Effector CD8-positive, alpha-beta T cell (primary cell): ENCODE measurements at places on chromosomes 12 and 14.

DNA sequence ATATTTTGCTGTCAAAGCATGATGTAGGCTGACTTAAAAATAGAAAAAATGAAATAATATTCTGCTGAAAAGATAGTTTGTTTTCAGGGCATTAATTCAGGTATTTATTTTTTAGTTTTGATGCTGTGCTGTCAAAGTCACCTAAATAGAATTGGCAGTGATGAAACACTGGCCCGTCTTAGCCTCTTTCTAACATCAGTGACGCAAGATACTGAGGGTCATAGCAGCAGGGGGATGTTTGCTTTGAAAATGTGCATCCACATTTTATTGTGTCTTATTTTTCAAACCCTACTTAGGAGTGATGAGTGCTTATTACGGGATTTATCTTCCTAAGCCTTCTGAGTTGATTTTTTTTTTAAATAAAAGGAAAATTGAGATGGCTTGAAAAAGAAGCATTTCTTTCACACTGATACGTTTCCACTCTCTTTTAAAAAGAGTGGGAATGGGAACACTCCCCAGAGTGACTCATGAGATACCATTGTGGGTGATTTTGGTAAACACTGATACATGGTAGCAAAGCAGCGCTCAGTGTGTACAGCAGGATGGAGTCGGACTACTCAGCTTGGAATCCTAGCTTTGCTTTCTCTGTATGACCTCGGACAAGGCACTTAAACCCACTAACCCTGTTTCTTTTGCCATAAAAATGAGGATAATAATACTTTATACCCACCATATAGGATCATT lies 290.8 kb downstream of the ERC1 start:
- no peak for DNase-seq

GRCh38 chr14:105882626-105883025 lies 356.2 kb downstream of the TMEM121 start:
- no peak for DNase-seq

DNA sequence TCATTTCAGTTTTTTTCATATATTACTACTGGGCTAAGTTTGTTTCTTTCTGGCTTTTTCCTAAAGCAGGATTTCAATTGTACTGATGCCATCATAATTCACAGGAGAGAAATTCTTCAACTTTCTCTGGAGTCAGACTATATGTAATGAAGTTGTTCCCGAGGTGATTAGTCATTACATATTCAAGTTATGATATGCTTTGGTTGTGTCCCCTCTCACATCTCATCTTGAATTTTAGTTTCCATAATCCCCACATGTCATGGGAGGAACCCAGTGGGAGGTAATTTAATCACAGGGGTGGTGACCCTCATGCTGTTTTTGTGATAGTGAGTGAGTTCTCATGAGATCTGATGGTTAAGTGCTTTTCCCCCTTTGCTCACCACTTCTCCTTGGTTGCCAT lies 227.5 kb upstream of the LRIG3 start:
- no peak for DNase-seq

- no peak for DNase-seq
These were observed 33.1 kb upstream of the COL2A1 start for GRCh38 chr12:48037267-48037915.

- DNase-seq, result no peak
These were observed 1.4 kb upstream of the TBX3 start for GRCh38 chr12:114685320-114685781.

DNA sequence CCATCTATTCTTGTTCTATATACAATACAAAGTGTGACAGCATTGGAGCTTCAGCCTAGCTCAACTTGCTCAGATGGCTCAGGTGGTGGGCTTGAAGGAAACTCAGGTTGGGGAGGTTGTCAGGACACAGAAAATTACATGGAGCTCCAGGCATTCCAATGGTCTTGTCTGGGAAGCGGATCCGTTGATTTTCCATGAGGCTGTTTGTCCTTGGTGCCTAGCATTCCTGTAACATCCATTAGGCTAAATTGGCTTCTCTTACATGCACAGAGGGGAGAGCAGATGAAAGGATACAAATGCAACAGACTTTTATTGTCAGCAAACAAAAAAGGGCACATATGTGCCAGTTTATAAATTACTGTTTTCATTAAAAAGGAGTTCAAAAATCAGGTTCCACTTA lies 75.5 kb upstream of the OTX2 start:
- DNase-seq, result no peak

- DNase-seq, result no peak
These were observed 87.7 kb downstream of the SSPN start for GRCh38 chr12:26283046-26283445.

GRCh38 chr12:130398100-130398848 lies 60.6 kb downstream of the PIWIL1 start:
- no peak for DNase-seq

DNA sequence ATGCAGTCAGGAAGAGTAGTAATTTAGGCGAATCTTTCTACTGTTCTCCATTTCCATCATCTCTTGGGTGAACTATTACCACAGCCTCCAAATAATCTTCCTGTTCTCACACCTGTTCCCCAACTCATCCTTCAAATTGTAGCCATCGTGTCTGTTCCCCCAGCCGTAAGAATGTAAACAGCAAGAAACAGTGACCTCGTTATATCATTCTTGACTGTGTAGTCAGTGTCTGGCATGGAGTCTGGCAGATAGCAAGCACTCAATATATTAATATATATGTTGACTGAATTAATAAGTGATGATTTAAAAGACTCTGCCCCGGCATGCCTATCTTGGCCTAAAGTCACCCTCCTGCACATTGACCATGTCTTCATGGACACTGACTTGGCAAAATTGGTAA lies 20.3 kb downstream of the PDE6H start:
- DNase-seq, result no peak

GRCh38 chr14:55107766-55108554 lies 21.1 kb upstream of the LGALS3 start:
- no peak for DNase-seq

GRCh38 chr14:74604157-74604556 lies 7.9 kb downstream of the LTBP2 start:
- no peak for DNase-seq

DNA sequence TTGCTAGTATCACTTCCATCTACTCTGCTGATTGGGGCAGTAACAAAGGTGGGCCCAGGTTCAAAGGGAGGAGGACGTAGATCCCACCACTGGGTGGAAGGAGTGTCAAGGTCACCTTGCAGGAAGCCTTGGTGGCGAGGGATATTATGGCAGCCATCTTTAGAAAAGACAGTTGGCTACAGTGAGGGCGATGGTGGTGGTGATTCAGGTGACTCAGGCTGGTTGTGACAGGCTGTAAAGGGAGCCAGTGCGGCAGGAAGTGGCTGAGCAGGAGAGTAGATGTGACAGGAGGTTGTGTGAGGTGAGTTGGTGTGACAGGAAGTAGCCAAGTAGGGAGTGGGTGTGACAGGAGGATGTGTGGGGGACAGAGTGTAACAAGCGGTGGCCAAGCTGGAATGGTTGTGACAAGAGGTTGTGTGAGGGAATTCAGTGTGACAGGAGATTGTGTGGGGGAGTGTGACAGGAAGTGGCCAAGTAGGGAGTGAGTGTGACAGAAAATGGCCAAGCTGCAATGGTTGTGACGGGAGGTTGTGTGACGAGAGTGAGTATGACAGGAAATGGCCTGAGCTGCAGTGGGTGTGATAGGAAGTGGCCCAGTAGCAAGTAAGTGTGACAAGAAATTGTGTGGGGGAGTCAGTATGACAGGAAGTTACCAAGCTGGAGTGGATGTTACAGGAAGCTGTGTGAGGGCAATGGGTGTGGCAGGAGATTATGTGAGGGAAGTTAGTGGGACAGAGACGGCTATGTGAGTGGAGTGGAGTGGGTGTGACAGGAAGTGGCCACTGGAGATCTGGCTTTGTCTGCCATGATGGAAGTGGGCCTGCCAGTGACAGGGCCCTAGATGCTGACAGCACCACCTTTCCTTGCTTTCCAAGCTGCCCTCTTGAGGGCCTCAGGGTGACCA lies 136.5 kb upstream of the MYL2 start:
- no peak for DNase-seq

- no peak for DNase-seq
These were observed 4.5 kb upstream of the GUCY2C start for GRCh38 chr12:14700935-14701334.

- no peak for DNase-seq
These were observed 29.3 kb upstream of the ATF1 start for GRCh38 chr12:50734409-50735263.

- no peak for DNase-seq
These were observed 631.8 kb downstream of the TMTC2 start for GRCh38 chr12:83318386-83319098.

- DNase-seq, result no peak
These were observed 3.2 kb upstream of the GSC start for GRCh38 chr14:94773061-94773648.

- DNase-seq, result no peak
These were observed 203.9 kb upstream of the KRR1 start for GRCh38 chr12:75715323-75715644.

GRCh38 chr12:52837781-52838608 lies 3.9 kb upstream of the KRT79 start:
- DNase-seq, result no peak

GRCh38 chr12:92547420-92547819 lies 155.4 kb upstream of the PLEKHG7 start:
- no peak for DNase-seq

GRCh38 chr12:16984484-16984883 lies 378.5 kb upstream of the LMO3 start:
- no peak for DNase-seq

- no peak for DNase-seq
These were observed 116.7 kb upstream of the EGLN3 start for GRCh38 chr14:34067587-34067986.

GRCh38 chr12:96070670-96071279 lies 35.4 kb upstream of the LTA4H start:
- no peak for DNase-seq

GRCh38 chr12:70645494-70646317 lies 8.5 kb upstream of the PTPRB start:
- DNase-seq, result no peak

DNA sequence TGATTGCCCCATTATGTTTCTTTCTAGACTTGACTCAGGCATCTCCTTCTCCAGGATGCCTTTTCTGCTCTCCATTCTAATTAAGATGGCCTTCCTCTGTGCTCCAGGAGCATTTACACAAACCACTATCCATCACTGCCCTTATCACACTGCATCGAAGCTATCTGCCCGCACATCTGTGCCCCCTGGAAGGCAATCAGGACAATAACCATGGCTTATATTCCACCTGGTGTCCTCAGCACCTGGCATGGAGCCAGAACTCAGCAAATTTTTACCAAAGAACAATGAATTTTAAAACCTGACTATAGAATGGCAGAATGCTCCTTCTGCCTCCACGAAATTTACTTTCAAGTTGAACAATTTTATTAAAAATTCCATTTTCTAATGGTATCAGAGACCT lies 465.8 kb downstream of the APAF1 start:
- DNase-seq, result no peak

GRCh38 chr12:43836475-43836989 lies 651 bp downstream of the TMEM117 start:
- no peak for DNase-seq

DNA sequence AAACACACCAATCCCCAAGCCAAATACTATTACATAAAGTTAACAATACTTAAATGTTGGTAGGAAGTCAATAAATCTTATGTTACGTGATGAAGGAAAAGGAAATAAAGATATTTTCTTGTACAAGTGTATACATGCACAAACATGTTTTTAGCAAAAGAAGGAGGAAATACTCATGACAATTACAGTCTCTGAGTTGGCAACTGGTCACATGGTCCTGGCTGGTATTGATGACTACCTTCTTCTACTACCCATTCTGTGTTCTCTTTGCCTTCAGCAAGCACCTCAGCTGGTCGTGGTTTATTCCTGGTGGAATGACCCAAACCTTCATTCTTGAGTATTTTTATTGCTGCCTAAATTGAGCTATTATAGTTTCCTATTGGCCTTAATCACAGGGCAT lies 84.8 kb downstream of the PLBD1 start:
- no peak for DNase-seq

- no peak for DNase-seq
These were observed 11.3 kb downstream of the SYNE3 start for GRCh38 chr14:95505030-95505589.

DNA sequence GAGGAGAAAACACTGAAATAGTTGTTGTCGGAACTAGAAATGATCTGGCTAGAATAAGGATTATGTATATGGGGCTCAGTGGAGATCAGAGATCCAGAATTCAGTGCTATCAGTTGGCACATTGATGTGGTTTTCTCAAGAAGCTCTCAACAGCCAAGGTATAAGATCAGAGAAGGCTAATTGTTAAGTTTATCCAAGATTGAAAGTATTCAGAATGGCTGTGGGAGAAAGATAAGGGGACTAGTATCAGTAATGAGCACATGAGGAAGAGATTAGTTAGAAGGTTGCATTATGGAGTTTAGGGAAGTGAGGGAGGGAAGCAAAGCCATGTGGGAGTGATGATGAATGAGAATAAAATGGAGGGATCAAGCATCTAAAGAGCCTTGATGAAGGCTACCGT lies 128.1 kb upstream of the MIS18BP1 start:
- DNase-seq, result no peak

DNA sequence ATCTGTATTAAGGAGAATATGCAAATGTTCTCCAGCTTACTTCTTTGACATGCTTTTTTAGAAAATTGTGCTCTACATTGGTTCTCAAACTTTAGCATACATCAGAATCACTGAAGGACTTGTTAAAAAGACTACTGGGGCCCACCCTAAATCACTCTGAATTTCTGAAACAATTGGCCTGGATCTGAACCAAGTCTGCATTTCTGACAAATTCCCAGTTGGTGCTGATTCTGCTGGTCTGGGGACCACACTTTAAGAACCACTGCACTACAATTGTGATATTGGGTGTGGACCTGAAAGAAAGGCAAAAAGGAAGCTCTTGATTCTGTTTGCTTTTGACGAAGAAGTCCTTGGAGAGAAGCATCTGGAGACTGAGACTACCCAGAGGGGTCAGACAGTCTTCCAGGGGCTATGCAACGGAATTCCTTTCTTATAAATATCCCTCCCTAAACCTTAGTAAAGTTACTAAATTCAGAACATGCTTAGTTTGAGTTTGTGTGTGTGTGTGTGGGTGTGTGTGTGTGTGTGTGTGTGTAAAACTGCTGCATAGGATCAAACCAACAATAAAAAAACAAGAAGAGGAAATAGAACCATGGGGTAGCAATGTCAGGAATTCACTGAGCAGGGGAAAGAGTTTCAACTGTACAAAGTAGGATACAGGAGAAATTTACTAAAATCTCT lies 36.8 kb downstream of the EAPP start:
- no peak for DNase-seq

GRCh38 chr12:57229046-57229633 lies 371 bp upstream of the SHMT2 start:
- no peak for DNase-seq

- no peak for DNase-seq
These were observed 322 bp downstream of the SLC39A9 start for GRCh38 chr14:69398818-69399210.

DNA sequence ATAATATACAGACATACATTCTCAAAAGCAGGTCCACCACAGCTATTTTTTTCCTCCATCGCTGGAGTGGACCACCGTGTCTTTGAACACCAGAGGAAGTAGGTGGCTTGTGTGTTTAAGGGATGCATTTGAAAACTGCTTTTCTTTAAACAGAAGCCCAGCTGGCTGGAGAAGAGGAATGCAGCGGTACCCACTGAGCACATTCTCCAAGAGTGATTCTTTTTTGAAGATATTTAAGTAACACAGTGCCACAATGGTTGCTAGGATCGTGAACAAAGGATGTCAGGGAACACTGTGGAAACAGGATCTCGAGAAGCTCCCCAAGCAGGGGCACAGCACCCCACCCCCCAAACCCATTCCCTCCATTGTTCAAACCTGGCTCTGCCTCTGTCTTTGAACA lies 286.6 kb upstream of the PWP1 start:
- DNase-seq, result no peak
